ENCODE measurements at places on chromosomes 4 and X. TPM values are rescaled to one million over a fixed set of nuclear protein-coding genes. Genes with fewer than 3 reads are reported as not detected.

NONO gene
- 214 TPM for total RNA-seq

MAP9 gene
- total RNA-seq, result 10.6 TPM

IL9R gene
- not detected for total RNA-seq

PNMA6F gene
- not detected for total RNA-seq

FAM47A gene
- total RNA-seq, result not detected

DNA sequence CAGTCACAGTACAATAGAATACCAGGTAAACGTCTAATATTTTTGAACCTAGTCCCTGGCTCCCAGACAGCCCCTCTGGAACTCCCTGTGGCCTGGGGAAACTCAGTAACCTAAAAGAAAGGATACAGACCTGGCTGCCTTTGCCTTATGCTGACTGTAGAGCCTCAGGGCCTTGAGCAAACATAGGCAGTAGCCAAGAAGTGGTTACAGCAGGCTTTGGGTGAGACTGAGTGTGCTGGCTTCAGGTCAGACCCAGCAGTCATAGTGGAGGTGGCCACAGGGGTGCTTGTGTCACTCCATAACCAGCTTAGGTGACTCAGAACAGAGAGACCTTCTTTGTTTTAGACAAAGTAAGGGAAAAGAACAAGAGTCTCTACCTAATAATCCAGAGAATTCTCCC lies 141.8 kb upstream of the PRDX4 start:
- H3K4me3 ChIP-seq, result no peak overlapping the region
- no peaks in the 10 kb centered on the region for H3K27me3 ChIP-seq
- no peaks in the 10 kb centered on the region for H3K4me1 ChIP-seq
- no peak for DNase-seq
- no peak overlapping the region for H3K27ac ChIP-seq

GRCh38 chrX:1213971-1214370 lies 1.5 kb upstream of the CRLF2 start:
- peak; percentile 22 for DNase-seq
- no peaks in the 10 kb centered on the region for H3K27me3 ChIP-seq
- H3K27ac ChIP-seq, result no peak overlapping the region
- H3K36me3 ChIP-seq, result no peaks in the 10 kb centered on the region

DNA sequence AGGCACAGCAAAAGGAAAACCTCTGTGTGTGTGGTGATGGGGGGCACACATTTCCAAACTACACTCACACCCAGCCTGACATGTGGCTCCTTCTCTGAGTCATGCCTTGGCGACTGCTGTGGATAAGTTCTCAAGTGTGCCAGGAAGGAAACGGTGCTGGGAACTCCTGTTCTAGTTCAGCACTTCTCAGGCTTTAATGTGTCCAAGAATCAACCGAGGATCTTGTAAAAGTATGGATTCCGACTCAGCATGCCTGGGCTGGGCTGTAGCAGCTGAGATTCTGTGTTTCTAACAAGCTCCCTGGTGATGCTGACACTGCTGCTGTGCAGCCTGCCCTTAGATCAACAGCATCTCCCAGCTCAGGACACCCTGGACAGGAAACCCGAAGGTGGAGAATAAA lies 20.2 kb downstream of the CLNK start:
- no peak overlapping the region for H3K4me3 ChIP-seq
- H3K27me3 ChIP-seq, result no peaks in the 10 kb centered on the region
- no peaks in the 10 kb centered on the region for H3K4me1 ChIP-seq
- peak overlapping the region; percentile 39 for H3K27ac ChIP-seq
- no peaks in the 10 kb centered on the region for H3K36me3 ChIP-seq
- DNase-seq, result no peak

DNA sequence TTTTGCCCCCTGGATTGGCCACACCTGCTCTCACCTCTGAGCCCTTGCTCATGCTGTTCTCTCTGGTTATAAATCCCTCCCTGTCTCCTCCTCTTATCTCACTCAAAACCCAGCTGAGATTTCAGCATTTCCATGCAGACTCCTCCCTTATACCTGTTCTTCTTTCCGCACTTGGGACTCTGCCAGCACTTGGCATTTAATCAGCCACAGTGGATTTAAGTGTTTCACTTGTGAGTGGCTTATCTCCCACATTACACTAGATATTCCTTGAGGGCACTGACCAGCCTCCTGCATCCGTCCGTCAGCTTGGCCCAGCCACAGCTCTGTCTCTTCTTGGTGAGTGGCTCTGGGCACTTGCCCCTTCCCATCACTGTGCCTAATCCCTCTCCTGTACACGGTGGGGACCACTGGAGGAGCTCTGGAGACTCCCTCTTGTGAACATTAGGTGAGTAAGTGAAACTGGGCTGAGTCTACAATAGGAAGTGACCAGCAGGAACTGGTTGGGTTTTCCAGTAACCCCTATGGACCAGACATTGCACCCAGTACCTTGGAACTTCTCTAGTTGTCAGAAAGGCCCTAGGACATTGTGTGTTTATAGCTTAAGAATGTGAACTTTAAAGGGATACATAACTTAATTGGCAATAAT lies 19.9 kb downstream of the FGFBP1 start:
- H3K4me3 ChIP-seq, result no peak overlapping the region
- H3K27ac ChIP-seq, result no peak overlapping the region
- H3K36me3 ChIP-seq, result no peaks in the 10 kb centered on the region
- DNase-seq, result no peak
- H3K27me3 ChIP-seq, result no peaks in the 10 kb centered on the region

- H3K36me3 ChIP-seq, result no peaks in the 10 kb centered on the region
- no peaks in the 10 kb centered on the region for H3K4me1 ChIP-seq
- H3K27me3 ChIP-seq, result no peaks in the 10 kb centered on the region
- H3K4me3 ChIP-seq, result no peak overlapping the region
- no peak overlapping the region for H3K27ac ChIP-seq
These were observed 41.0 kb upstream of the UCP1 start for GRCh38 chr4:140609548-140610425.

- H3K4me3 ChIP-seq, result no peak overlapping the region
- no peaks in the 10 kb centered on the region for H3K4me1 ChIP-seq
- DNase-seq, result no peak
- H3K27ac ChIP-seq, result no peak overlapping the region
- no peaks in the 10 kb centered on the region for H3K36me3 ChIP-seq
These were observed 150.3 kb downstream of the SOX3 start for GRCh38 chrX:140354431-140355120.

DNA sequence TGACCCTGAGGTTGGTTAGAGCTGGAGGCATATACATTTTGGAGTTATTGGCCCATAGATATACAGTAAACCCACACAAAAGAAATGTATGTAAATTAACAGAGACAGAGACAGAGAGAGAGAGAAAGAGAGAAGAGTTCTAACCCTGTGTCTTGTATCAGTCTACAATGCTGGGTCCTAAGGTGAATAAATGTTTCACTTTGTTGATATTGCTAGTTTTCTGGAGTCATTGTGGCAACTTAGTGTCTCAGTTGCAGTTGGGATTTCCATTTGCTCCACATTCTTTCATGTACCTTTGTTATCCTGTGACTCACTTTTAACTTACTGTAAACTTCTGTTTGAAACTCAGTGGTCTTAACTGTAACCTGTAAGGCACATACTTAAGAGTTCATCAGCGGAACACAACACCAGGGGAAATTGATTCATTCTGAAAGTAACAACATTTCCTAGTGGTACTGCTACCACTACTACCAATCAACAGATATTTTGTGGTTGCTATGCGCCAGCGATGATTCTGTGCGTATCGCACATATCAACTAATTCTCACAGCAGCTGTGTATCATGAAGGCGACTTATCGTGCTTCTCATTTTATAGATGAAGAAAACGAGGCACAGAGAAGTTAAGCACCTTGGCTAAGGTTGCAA lies 38.5 kb upstream of the ETDA start:
- no peak overlapping the region for H3K4me3 ChIP-seq
- no peaks in the 10 kb centered on the region for H3K4me1 ChIP-seq
- DNase-seq, result no peak

DNA sequence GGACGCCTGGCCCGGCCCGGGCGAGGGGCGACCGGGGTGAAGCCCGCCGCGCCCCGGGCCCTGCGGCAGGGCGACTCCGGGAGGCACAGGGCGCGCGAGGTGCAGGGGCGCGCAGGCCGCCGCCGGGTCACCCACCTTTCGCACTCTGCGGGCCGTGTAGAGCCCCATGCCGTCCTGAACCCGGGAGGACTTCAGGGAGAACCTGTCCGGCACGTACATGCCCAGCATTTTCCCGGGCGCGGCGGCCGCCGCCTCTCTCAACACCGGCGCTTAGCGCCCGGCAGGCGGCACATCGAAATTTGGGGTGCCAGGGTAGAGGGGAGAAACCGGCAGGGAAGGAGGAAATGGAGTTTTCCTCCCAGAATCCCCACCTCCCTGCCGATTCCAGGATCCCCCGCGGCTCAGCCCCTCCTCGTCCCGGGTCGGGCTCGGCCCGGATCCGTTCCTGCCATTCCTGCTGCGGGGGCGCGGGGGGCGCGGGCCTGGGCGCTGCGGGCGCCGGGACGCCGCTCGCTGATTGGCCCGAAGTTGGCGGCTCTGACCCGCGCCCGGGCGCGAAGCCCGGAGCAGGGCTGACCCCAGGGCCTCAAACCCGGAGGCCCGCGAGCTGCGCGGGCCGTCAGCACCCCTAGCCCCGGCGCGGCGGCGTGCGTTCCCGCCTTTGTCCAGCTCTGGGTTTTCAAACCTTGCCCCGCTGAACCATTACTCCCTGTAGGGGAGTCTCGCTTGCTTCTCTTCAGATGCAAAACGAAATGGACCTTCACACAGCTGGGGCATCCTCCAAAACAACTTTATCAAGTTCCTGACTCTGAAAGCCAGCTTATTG lies at the start of gene PRDM5:
Gene PRDM5, minus strand, starts transcription at position 346 of the 826 bp plus-strand sequence. Its CDS starts 118 bp downstream, at position 228.
- H3K27ac ChIP-seq, result peak within 1 kb of the TSS; percentile 93
- no peaks in the 10 kb centered on the region for H3K36me3 ChIP-seq
- H3K4me3 ChIP-seq, result peak within 1 kb of the TSS; percentile 78
- H3K4me1 ChIP-seq, result peaks cover 36% of the 10 kb centered on the region

- DNase-seq, result no peak
- peak overlapping the region; percentile 95 for H3K27ac ChIP-seq
- peaks cover 24% of the 10 kb centered on the region for H3K4me1 ChIP-seq
- no peaks in the 10 kb centered on the region for H3K36me3 ChIP-seq
- H3K27me3 ChIP-seq, result no peaks in the 10 kb centered on the region
These were observed 324 bp upstream of the MSN start for GRCh38 chrX:65667157-65667502.

DNA sequence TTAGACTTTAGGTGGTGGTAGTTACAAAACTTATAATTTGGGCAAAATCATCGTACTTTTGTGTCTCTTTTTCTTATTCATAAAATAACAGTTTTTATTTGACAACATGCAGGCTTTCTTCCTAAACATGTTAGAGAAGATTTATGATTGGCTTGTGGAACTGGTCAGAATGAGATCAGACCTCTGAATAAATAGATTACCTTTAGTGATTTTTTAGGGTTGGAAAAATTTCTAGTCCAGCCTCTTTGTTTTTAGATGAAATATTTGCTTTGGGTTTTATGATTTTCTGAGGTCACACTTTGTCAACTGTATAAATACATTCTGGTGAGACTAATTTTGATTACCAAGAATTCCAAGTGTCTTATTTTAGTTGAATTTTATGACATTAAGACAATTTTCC lies 29.2 kb downstream of the MOB1B start:
- no peak for DNase-seq
- no peak overlapping the region for H3K4me3 ChIP-seq
- no peaks in the 10 kb centered on the region for H3K27me3 ChIP-seq
- no peaks in the 10 kb centered on the region for H3K4me1 ChIP-seq

DNA sequence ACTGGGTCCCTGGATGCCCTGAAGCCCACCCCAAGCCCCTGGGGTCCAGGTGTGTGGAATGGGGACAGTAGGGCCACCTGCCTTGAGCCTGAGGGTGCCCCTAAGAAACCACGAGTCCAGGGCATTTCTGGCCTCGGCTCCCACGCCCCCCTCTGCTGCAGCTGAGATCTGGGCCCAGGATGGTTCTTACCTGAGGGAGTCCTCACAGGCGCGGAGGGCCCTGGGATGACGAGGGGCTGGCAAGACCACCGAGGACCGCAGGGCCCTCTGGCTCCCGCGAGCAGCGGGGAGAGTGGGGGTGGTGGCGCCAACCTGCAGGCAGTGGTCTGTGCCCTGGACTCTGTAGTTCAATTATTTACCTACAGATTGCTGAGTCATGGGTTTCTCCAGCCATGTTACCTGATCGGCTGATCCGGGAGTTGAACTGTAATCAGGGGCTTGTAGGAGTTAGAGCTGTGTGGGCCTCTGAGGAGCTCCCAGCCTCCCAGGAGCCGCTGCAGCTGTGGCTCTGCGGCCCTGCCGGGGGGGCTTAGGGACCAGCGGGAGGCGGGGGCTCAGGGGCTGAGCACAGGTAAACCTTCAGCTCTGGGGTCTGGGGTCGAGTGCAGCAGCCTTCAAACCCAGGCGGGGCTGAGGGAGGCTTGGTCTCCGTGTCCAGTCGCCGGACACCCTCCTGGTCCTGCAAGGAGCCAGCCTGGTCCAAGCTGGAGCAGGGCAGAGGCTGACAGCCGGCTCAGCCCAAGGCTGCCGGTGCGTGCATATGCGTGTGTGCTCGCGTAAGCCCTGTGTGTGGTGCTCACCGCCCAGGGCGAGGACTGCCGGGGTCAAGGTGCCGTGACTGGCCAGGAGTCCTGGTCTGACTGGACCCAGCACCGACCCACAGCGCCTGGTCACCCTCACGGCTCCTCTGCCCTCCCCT lies at the start of gene SLC26A1:
Gene SLC26A1, minus strand, starts transcription at position 294 of the 919 bp plus-strand sequence. CDS start 1,701 bp downstream, outside the sequence.
- H3K4me3 ChIP-seq, result no peak within 1 kb of the TSS
- no peaks in the 10 kb centered on the region for H3K4me1 ChIP-seq
- no peaks in the 10 kb centered on the region for H3K36me3 ChIP-seq
- DNase-seq, result no peak
- no peak within 1 kb of the TSS for H3K27ac ChIP-seq

DNA sequence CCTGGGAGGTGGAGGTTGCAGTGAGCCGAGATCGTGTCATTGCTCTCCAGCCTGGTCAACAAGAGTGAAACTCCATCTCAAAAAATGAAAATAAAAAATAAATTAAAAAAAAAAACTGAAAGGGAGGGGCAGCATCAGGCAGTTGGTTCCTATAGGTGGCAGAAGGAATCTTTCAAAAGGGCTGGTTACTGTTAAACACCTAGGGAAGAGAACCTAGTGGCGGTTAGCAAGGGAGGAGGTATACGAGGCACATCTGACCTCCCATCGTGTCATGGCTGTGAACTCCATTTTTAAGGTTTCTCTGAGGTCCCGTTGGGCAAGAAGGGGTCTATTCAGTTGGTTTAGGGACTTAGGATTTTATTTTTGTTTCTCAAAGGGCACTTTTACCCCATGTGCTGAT lies 150.1 kb downstream of the SLC7A11 start:
- DNase-seq, result no peak
- no peaks in the 10 kb centered on the region for H3K27me3 ChIP-seq
- H3K36me3 ChIP-seq, result no peaks in the 10 kb centered on the region
- no peaks in the 10 kb centered on the region for H3K4me1 ChIP-seq
- H3K27ac ChIP-seq, result no peak overlapping the region

DNA sequence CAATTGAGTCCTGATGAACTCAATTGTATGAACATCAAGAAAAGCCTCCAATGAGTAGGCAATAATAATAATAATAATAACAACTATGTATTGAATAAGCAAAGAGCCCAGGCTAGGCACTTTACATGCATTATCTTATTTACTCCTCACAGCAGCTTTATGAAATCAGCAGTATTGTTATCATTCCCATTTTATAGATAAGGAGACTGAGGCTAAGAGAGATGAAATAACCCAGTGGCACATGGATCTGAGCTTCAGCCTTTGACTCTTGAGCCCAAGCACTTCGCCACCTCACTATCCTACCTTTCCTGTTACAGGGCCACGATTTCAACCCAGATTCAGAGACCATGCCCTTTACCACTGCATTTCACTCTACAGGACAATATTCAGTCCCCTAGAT lies 3.2 kb downstream of the RAB33A start:
- H3K36me3 ChIP-seq, result no peaks in the 10 kb centered on the region
- H3K4me3 ChIP-seq, result no peak overlapping the region
- no peak for DNase-seq

All from sigmoid colon (tissue), 7 donors.